K562 (cell line): ENCODE measurements at places on chromosomes 11 and 22. TPM values are rescaled to one million over a fixed set of nuclear protein-coding genes. Genes with fewer than 3 reads are reported as not detected.
A peak's percentile ranks its signal among the peaks of the same experiment; 100 is the strongest.

- H3K4me3 ChIP-seq = no peak overlapping the region
- no peak overlapping the region; the same call in 2 of the 3 replicates for H3K27ac ChIP-seq
- H3K27me3 ChIP-seq = no peaks in the 10 kb centered on the region
- no peak for DNase-seq
- H3K36me3 ChIP-seq = peaks cover 52% of the 10 kb centered on the region; the same call in 2 of the 3 replicates
- H3K4me1 ChIP-seq = peaks cover 8% of the 10 kb centered on the region
Observed at GRCh38 chr22:41481925-41482318, 13.0 kb downstream of the ACO2 start.

DNA sequence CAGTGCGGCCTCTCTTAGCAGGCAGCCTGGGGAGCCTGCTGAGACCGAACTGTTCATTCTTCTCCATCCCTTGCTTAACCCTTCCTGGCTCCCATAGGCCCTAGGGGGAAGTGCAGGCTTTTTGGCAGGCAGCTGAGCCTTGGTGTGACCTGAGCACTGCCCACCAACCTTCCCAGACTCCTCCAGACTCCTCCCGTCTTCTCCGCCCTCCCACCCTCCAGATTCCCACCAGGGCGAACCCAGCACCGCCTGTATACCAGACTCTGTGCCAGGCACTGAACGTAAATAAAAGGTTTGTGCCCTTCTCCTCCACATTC, 7.9 kb downstream of the RELT start:
- no peak overlapping the region for H3K27ac ChIP-seq
- H3K36me3 ChIP-seq = peaks cover 32% of the 10 kb centered on the region; the same call in 2 of the 3 replicates
- H3K4me1 ChIP-seq = peaks cover 98% of the 10 kb centered on the region

The UVRAG gene
- total RNA-seq = 16.0 TPM in 2 replicates

The LRRC4C gene
- total RNA-seq = not detected in 2 replicates

GRCh38 chr11:125932301-125932700, 13.5 kb upstream of the VSIG10L2 start:
- peaks cover 4% of the 10 kb centered on the region; the same call in 2 of the 3 replicates for H3K4me1 ChIP-seq
- H3K27ac ChIP-seq = no peak overlapping the region
- no peak for DNase-seq
- 0 out of 3 replicates have a peak, but pooled peaks cover 2% of the 10 kb centered on the region for H3K27me3 ChIP-seq
- no peaks in the 10 kb centered on the region for H3K36me3 ChIP-seq
- no peak overlapping the region for H3K4me3 ChIP-seq

The FOLR2 gene
- total RNA-seq = 0.20 TPM in 1 of 2 replicates, not detected in the other

The PRODH gene
- not detected in 2 replicates for total RNA-seq

DNA sequence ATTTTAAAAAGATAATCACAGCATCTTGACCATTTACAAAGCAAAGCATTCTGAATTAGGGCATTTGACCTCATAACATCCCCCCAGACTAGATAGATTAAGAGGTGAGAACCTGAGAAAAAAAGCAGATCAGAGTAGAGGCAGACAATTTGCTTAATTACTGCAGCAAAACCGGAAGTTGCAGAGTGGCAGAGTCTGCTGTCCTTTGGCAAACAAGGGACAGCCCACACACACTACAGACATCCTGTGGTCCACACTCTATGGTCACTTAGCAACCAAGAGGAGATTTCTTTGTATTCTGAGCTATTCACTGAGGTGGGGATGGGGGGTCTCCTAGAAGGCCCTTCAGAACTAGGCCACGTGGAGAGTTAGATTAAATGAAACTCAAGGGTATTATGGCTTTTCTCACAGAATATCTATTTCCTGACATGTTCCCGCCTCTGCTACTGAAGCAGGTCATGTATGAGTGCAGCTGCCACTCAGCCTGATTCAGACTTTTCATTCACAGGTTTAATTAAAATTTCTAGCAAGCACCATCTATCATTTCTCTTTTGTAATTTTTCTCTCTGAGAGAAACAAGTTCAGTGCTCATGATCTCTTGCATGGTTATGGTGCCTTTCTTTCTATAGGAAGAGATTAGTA, 48.5 kb downstream of the SVIP start:
- no peak overlapping the region for H3K4me3 ChIP-seq
- no peaks in the 10 kb centered on the region for H3K36me3 ChIP-seq
- no peaks in the 10 kb centered on the region for H3K27me3 ChIP-seq

DNA sequence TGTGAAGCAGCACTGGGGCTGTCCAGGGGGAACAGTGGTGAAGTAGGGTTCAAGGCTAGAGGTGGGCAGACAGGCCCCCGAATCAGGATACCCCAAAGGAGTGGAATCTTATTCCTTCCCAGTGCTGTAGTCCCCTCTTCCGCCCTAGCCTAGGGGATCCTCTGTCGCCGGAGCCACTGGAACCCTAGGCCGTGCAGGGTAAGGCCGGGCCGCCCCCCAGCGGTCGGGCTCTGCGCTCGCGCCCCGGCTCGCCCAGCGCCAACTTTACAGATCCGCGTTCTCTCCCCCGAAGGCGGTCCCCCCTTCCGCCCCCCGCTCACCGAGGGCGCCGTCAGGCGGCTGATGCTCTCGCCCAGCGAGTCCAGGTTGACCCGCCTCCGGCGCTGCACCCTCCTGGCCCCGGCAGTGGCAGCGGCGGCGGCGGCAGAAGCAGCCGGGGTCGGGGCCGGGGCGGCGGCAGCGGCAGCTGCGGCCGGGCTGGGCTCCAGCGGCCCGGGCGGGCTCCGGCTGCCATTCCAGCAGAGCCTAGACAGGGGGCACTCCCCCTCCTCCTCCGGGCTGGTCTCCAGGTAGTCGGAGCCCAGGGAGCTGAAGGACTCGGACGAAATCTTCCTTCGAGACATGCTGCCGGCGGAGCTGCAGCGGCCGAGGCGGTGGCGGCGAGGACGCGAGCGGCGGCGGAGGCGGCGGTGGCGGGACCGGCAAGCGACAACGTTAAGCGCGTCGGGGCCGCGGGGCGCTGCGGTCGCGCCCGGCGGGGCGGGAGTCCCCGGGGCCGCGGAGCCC, 650 bp downstream of the GUCY1A2 start:
- H3K4me1 ChIP-seq = no peaks in the 10 kb centered on the region
- H3K4me3 ChIP-seq = peak overlapping the region; percentile 33
- peaks cover 10% of the 10 kb centered on the region for H3K27me3 ChIP-seq
- peak; percentile 22 for DNase-seq
- H3K36me3 ChIP-seq = no peaks in the 10 kb centered on the region
- no peak overlapping the region for H3K27ac ChIP-seq

DNA sequence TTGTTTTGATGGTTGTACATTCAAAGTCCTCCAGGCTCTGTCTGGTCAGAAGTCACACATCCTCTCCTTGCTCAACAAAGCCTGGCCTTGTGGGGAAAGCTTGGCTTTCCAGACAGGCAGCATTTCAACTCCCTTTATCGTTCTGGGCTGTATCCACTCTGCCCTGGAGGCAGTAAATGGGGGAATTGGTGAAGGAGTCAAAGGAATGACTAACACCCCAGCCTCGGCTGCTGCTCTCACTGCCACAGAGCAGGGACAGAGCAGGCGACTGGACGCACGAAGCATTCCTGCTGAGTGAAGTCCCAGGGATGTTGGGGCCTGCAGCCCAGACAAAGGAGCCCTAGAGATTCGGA, 52.8 kb downstream of the WNT11 start:
- no peaks in the 10 kb centered on the region for H3K36me3 ChIP-seq
- H3K27me3 ChIP-seq = peaks cover 4% of the 10 kb centered on the region
- H3K27ac ChIP-seq = no peak overlapping the region
- DNase-seq = no peak

DNA sequence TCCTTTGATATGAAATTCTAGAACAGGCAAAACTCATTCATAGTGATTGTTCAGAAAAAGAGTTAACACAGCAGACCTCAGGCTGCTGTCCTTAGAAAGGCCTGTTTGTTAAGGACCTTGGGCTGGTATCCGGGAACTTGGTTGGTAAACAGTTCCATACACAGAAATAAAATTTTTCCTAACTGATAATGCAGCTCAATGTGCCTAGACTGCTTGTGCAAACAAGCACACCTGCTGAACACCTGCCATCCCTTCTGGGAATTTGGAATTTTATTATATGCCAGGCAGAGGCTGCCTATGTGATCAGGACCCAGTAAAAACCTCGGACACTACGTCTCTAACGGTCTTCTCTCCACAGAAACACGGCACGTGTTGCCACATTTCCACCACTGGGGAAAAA, 11.5 kb downstream of the THAP12 start:
- no peak overlapping the region for H3K4me3 ChIP-seq
- peaks cover 8% of the 10 kb centered on the region; the same call in 2 of the 3 replicates for H3K36me3 ChIP-seq
- DNase-seq = no peak

The CENPM gene
- 36.2 and 37.4 TPM in 2 replicates for total RNA-seq

GRCh38 chr11:34758262-34758661, 137.4 kb downstream of the EHF start:
- no peaks in the 10 kb centered on the region for H3K36me3 ChIP-seq
- no peaks in the 10 kb centered on the region for H3K27me3 ChIP-seq
- peak; percentile 21 for DNase-seq

- H3K27me3 ChIP-seq = no peaks in the 10 kb centered on the region
- DNase-seq = no peak
- no peak overlapping the region for H3K27ac ChIP-seq
- H3K4me1 ChIP-seq = peaks cover 5% of the 10 kb centered on the region; the same call in 1 of the 2 replicates
Observed at GRCh38 chr22:24067587-24068376, 56.7 kb downstream of the CABIN1 start.

The CSNK1E gene
- total RNA-seq = 61.0 and 62.8 TPM in 2 replicates

- no peak overlapping the region for H3K27ac ChIP-seq
- no peaks in the 10 kb centered on the region; the same call in 1 of the 2 replicates for H3K27me3 ChIP-seq
- H3K36me3 ChIP-seq = no peaks in the 10 kb centered on the region
- H3K4me1 ChIP-seq = no peaks in the 10 kb centered on the region
- DNase-seq = no peak
Observed at GRCh38 chr22:48960576-48960975, 867.1 kb downstream of the BRD1 start.

- H3K27me3 ChIP-seq = no peaks in the 10 kb centered on the region
- no peak for DNase-seq
- peaks cover 4% of the 10 kb centered on the region for H3K4me1 ChIP-seq
- H3K36me3 ChIP-seq = no peaks in the 10 kb centered on the region
- H3K27ac ChIP-seq = peak overlapping the region; percentile 62; the same call in 1 of the 3 replicates
- no peak overlapping the region for H3K4me3 ChIP-seq
Observed at GRCh38 chr11:96278039-96278897, 64.7 kb downstream of the MAML2 start.

DNA sequence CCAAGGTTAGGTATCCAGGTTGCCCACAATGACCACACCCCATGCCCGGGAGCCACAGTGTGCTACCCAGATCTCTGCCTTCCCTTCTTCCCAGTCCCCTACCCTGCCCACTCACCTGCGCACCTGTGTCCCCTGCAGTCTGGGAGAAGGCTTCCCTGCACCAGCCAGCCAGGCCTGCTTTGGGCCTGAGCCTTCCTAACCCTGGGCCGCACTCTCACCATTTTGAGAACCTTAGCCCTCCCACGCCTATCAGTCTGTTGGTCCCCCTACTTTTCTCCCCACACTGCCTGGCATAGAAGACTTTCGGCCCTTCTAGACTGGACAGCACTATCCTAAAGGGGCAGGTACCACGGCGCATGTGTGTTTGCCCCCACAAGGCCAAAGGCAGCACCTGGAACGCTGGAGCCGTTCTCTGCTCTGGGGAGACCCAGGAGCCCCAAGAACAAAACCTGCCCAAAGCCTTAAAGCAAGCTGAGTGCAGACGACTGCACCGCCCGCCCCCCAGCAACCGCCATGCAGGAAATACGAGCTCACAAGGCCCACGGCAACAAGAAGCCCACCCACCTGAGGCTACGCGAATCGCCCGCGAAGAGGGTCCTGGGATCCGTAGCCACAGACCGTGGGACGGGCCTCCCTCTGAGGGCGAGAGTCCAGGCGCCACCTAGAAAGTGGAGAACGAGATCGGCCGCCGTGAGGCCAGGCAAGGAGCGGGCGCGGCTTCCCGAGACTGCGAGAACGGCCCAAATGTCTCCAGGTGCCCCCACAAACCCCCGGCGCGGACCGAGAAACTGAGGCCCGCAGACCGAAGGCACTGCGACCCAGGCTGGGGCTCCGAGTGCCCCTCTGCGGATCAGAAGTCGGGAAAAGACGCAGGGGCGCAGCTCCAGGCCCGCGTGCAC, 546 bp downstream of the GNB1L start:
- peaks cover 39% of the 10 kb centered on the region for H3K36me3 ChIP-seq
- H3K4me3 ChIP-seq = peak overlapping the region; percentile 62
- H3K27ac ChIP-seq = peak overlapping the region; percentile 77

DNA sequence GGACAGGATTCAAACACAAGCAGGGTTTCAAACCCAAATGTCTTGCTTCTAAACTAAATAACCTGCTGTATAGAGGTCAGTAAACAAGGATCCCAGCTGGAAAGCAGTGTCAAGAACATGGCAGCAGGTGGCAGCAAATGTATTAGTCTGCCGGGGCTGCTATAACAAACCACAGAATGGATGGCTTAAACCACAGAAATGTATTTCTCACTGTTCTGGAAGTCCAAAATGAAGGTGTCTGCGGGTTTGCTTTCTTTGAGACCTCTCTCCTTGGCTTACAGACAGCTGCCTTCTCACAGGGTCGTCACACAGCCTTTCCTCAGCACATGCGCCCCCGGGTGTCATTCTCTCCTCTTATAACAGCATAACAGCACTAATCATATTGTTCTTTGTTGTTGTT, 65.1 kb upstream of the LRRC55 start:
- no peaks in the 10 kb centered on the region for H3K4me1 ChIP-seq
- no peaks in the 10 kb centered on the region for H3K27me3 ChIP-seq
- no peaks in the 10 kb centered on the region for H3K36me3 ChIP-seq
- H3K4me3 ChIP-seq = no peak overlapping the region

DNA sequence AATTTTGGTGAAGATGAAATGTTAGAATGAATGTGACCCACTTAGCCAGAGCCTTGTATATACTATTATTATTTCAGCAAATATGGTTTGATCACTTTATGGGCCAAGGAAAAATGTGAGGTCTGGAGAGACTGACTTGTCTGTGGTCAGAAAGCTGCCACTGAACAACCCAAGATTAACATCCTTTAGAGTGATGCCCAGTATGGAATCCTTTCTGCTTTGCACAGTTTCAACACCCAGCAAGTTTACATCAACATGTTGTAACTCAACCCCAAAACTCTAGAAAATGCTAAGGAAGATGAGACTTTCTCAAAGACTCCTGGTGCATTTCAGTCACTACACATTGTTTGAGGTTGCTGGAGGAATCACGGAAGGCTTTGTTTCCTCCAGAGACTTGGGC, 107.7 kb downstream of the SNX19 start:
- DNase-seq = no peak
- H3K27ac ChIP-seq = no peak overlapping the region
- 0 out of 2 replicates have a peak, but pooled peaks cover 4% of the 10 kb centered on the region for H3K27me3 ChIP-seq
- H3K4me1 ChIP-seq = no peaks in the 10 kb centered on the region

DNA sequence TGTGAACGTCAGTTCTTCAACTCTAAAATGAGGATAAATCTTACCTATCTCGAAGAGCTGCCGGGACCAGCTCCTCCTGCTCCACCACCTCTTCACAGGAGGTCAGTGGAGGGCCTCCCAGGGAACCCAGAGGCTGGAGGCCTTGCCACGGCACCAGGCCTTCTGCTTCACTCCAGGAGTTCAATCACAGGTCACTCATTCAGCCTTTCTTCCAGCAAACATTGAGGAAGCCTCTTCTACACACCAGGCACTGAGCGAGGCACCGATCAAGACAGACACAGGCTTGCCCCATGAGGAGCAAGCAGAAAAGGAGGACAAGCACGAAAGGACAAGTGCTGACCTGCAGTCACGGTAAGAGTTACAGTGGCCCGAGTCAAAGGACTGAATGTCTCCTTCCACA, 64.8 kb upstream of the WNT11 start:
- H3K4me3 ChIP-seq = no peak overlapping the region
- H3K4me1 ChIP-seq = no peaks in the 10 kb centered on the region
- peaks cover 21% of the 10 kb centered on the region for H3K27me3 ChIP-seq
- no peaks in the 10 kb centered on the region for H3K36me3 ChIP-seq
- DNase-seq = no peak

The GGTLC2 gene
- total RNA-seq = not detected in 2 replicates
